ENCODE measurements at places on chromosomes 7 and 10.

DNA sequence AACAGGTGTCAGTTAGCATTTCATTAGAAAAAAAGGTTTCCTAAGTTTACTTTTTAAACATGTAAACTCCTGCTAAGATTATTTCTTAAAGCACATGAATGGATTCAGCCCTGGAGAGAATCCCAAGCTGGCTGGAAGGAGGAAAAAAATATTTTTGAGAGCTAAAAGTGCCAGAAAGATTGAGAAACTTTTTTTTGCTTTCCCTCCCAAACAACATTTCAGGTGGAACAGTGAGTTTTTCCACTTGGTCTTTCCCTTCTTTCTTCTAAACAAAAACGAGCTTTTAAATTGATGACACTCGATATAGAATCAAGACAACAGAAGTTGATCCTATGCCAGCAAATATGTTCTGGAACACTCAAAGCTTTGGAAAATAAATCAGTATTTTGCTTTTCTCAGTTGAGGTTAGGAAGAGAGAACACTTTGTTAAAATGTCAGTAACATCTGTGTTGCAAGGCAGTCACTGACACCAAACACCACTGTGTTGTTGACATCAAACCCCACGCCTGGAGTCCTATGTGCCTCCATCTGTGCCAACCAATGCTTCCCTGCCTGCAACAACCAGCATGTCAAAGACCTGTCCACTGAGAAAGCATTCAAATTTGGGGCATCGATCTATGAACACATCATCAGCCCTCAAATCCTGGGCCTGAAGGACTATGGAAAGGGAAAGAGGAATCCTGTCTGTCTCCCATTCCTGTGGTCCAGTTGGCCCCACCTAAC is 22.9 kb upstream of the INSIG1 start:
- no peak for DNase-seq

GRCh38 chr7:52146871-52147634 is 830.4 kb upstream of the COBL start:
- DNase-seq = no peak

GRCh38 chr10:133162178-133162909 is 2.3 kb downstream of the KNDC1 start:
- no peak for DNase-seq

DNA sequence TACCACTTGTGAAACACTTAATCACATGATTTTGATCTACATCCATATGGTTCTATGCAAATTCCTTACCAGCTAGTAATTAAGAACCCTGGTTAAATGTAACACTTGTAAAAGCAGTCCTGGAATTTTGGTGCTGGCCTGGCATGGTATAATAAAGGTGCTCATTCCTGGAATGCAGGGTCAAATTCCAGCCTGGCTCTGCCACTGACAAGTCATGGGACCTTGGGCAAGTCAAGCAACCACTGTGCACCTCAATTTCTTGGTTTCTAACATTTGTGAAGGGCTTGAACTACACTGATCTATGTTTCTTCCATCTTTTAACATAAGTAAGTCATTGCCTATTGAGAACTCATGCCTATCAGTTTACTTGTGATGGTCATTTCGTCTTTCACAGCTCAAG is 91.9 kb upstream of the PIK3CG start:
- DNase-seq = no peak

DNA sequence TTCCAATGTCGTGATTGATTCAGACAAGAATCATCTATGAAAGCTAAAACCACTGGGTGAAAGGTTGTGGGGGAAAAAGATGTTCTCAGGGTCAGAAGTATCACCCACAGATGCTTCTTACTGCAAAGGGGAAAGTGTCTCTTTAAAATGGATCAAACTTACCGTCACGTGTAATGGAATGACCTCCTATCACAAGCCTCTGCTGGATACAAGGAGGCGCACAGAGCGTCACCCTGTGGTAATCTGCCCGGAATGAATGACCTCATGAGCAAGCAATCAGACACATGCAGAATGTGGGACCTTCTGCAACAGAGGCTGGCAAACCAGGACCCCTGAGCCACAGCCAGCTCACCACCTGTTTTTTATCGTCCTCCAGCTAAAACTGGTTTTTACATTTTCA is 33.0 kb downstream of the WIPF3 start:
- no peak for DNase-seq

DNA sequence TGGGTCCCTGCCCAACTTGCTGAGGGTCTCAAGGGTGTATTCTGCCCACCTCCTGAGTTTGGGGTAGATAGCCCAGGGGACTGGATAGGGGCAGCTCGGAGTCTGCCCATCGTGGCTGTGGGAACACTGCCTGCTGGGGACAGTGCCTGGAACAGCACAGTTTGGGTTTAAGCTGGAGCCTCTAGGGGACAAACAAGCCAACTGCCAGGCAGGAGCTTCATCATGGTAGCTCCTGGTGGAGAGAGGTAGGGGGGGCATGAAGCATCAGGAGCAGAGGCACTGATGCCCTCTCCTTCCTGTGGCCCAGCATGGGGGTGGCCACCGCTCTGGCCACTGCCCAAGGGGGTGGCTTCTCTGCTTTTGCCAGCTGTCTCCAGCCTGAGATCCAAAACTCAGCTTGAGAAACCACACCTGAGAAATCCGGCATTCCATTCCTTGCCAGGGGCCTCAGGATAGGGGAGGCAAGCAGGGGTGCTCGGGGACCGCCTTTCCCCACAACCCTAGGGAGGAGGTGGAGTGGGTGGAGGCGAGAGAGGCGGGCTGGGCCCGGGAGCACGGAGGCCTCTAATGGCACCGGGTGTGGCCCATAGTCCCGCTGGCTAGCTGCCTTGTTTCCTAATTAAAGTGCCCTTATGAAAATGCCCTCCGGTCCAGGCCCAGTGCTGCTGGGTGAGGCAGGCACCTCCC is 47.6 kb downstream of the UNC5B start:
- no peak for DNase-seq

DNA sequence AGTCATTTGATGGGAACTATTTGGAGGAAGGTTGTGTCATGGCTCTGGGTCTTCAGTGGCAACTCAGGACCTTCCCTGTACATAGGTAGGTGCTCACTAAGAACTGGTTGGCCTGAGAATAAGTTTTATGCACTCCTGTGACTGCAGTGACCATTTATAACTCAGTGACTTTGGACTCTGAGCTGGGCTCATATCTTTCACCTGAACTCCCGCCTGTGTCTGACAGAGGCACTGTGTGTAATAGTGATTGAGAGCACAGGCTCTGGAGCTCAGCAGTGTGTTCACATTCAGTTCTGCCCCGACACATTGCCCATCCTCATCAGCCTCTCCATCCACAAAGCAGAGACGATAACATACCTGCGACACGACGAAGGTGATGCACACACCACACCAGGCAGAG is 34.6 kb upstream of the VIPR2 start:
- no peak for DNase-seq

DNA sequence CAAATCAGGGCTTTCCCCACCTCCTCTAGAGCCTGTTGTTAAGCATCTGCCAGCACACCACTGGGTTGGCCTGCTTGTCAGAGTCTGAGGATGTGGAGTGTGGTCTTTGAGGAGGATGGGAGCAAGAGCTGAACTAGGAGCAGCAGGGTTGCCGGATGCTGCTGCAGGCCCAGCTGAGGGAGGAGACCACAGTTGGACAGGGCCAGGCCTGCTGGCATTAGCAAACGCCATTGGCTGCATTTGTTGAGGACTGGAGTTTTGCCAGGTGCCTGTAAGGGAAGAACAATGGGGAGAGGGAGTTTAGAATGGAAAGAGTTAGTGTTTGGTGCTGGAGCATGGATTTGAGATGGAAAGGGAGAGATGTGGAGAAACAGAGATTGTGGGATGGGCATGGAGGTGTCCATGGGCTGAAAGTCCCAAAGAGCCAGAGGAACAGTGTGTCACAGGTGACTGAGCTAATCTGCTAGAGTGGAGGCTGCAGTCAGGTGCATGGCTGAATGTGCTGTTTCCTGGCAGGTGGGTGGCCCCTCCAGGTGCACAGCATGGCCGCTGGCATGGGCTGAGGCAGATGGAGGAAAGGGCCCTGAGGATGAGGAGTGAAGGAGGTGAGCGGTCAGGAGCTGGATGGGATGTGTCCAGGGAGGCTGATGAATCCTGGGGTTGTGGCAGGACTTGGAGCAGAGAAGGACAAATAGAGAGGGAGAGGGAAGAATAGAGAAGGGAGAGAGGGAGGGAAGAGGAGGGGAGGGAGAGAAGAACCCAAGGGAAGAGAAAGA is 40.7 kb downstream of the LEP start:
- no peak for DNase-seq

DNA sequence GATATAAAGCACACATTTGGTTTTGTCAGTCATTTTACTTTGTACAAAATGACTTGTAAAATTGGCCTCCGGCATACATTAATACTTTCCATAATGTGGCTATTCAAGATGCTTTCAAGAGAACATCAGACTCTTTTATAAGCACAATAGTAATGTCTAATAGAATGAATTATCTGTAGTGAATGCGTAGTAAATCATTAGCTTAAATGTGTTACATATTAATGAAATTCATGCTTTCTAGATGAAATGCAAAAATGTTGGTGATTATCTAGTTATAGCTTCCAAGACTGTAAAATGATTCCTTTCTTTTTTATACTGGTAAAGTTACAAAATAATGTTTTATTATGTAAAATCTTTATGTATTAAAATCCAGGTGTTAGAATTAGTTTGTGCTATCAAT is 144.0 kb downstream of the BBS9 start:
- DNase-seq = no peak

- DNase-seq = no peak
Observed at GRCh38 chr10:21860718-21861117, 142.8 kb downstream of the DNAJC1 start.

- no peak for DNase-seq
Observed at GRCh38 chr10:45456822-45457221, 82.8 kb downstream of the ALOX5 start.

- DNase-seq = peak; percentile 38
Observed at GRCh38 chr10:47165711-47166404, 134.1 kb upstream of the GDF10 start.

All from CD4-positive, alpha-beta T cell treated with Interleukin-15 for 4 hours (primary cell).